HT-29 (cell line): ENCODE measurements at places on chromosomes 2 and 18.

DNA sequence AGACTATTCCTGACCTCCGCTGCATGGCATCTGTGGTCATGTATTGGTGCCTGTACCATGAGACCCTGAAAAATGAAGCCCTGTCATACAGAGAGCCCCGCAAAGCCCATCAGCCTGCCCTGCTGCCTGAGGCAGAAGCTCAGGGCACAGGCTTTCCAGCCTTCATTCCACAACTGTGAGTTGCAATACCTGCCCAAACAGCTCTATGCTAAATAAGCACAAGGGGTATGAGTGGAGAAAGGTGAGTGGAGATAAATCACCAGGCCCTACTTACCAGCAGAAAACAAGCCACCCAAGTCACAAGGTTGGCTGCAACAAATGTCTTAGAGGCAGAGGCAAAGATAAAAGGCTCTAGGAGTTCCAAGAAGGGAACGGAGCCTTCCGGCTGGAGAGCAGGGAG lies 277.4 kb downstream of the TNS1 start:
- DNase-seq = no peak

DNA sequence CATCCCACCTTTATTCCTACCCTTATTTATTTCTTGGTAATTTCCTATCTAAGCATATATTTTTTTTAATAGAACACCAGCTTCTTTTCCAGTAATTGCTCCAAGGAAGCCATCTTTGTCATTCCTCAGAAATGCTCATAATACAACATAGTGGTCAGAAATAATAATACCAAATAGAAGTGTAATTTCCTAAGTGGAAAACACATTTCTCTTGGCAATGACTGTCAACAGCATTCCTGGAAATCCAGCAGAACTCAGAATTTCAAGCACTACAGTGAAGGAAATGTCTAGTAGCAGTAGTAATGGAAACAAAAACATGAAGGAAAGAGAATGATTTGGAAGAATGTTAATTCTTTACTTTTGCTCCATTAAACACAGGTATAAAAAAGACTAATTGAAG lies 56.6 kb downstream of the GDF7 start:
- DNase-seq = no peak

GRCh38 chr2:223075301-223076270 lies 23.6 kb downstream of the KCNE4 start:
- no peak for DNase-seq

DNA sequence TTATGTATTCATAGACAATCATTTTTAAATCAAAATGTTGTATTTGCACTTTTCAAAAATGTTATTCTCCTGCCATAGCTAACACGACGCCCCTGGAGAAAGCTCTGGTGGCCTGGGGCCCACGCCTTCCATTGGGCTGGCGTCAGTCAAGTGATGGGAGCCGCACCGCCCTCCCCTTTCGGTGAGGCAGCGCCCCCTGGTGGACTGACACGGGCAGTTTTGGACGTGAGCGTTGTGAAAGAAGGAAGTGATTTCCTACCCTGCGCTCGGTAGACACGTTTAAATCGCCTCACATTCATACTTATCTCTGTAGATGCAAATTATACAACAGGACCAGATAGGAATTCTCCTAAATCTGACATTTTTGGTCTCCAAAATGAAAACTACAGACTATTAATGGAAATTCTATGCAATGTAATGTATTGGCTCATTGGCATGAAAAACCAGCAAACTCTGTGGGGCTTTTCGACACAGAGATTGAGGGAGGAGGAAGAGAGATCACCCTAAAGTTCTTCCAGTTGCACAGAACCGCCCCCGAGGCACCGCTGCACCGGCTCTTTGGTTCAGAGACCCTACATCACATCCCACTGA lies 326.2 kb upstream of the SOX11 start:
- peak; percentile 80 for DNase-seq

DNA sequence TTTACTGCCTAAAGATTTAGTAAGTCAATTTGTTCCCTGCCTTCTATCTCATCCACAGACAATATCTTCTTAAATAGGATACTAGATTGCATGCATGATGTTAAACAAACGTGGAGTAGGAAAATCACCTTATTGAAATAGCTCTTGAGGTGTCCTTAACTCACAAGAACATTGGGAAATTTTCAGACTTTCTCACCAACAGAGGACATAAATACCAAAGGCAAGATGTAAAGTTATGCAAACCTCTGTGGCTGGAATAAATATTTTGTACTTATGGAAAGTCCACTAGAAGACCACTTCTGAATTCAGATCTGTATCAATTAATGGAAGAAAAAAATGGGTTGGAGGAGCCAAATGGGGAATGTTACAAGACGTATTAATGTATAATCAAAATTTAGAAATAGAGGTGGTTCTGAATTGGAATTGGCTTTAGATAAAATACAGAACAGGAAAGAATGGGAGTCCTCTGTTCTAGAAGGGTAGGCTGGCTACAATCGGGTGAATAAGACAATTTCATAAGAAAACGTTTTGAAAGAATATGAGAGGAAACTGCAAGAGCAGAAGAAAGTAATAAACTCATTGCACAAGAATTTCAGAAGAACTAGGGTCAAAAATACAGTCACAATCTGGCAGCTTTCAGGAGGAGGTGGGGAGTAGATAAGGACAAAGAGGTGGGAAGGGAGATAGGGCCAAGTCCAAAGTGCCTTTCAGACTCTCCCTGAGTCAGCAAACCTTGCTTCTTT lies 69.3 kb upstream of the FN1 start:
- DNase-seq = no peak

DNA sequence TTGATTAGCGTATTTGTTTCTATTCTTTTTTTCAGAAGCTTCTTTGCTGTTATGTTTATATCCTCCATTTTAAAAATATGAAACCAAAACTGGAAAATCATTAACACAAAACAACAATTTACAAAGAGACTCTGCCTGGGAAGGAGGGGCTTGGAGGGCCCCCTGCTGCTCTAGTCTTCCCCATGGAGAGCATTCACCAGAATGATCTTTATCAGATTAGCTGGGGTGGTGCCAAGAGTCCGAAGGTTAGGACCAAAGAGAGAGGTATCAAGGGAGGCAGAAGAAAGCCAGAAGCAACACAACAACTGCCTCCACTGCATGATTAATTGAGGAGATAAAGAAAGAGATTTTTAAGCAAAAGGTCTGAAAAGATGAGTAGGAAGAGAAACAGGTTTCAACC lies 218.6 kb downstream of the IRS1 start:
- DNase-seq = peak; percentile 74

DNA sequence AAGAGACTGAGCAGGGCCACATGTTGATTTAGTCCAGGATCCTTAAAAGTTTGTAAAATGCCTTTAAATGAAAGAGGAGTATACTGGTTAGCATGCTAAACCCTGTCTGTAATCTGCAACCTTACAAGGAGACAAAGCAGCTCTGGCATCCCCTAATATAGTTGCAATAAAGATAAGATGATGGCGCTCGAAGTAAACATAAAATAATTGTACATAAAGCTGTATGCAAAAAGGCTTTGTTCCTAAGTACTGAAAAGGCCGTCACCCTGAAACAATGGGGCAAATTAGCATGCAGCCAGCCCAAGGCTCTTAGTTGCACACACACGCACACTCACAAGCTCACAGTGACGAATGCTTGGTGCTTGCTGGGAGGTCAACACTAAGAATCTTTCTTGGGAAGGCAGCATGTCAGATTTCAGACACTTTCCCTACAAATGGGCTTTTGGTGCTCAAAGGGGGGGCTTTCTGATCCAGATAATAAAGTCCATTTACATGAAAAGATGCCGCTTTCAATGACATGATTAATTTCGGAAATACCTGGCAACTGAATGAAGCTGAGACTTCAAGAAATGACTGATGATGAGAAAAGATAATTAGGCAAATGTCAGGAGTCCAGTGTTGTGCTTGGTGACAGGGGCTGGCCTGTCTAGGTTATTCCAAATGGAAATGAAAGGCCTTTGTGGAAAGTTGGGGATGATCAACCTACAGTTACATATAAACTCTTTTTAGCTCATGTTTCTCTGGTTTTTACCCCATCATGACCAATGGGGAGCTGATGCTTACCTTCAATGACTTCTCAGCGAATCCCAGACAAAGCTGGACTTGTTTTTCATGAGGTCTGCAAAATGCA lies 370.3 kb downstream of the MEIS1 start:
- no peak for DNase-seq

- DNase-seq = no peak
Observed at GRCh38 chr2:84459944-84460429, 907 bp upstream of the SUCLG1 start.

- no peak for DNase-seq
Observed at GRCh38 chr18:74689251-74689650, 91.6 kb downstream of the ZNF407 start.

GRCh38 chr2:186718903-186719302 lies 25.0 kb downstream of the FAM171B start:
- DNase-seq = no peak

GRCh38 chr2:189960346-189960745 lies 102.2 kb downstream of the MSTN start:
- DNase-seq = no peak
